Activated naive CD8-positive, alpha-beta T cell treated with anti-CD3 and anti-CD28 coated beads, Interleukin-2, amount 50 U/mL, for 16 hours (primary cell): ENCODE measurements at places on chromosomes 1 and 21.

GRCh38 chr1:117608115-117608615 is 2.3 kb downstream of the TENT5C start:
- DNase-seq, result no peak

DNA sequence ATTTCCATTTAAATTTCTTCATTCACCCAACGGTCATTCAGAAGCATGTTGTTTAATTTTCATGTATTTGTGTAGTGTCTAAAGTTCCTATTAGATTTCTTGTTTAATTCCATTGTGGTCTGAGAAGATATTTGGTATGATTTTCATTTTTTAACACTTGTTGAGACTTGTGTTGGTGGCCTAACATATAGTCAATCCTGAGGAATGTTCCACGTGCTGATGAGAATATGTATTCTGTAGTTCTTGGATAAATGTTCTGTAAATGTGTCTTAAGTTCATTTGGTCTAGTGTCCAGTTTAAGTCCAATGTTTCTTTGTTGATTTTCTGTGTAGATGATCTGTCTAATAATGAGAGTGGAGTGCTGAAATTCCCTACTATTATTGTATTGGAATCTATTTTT is 22.7 kb upstream of the LCE5A start:
- DNase-seq, result no peak

DNA sequence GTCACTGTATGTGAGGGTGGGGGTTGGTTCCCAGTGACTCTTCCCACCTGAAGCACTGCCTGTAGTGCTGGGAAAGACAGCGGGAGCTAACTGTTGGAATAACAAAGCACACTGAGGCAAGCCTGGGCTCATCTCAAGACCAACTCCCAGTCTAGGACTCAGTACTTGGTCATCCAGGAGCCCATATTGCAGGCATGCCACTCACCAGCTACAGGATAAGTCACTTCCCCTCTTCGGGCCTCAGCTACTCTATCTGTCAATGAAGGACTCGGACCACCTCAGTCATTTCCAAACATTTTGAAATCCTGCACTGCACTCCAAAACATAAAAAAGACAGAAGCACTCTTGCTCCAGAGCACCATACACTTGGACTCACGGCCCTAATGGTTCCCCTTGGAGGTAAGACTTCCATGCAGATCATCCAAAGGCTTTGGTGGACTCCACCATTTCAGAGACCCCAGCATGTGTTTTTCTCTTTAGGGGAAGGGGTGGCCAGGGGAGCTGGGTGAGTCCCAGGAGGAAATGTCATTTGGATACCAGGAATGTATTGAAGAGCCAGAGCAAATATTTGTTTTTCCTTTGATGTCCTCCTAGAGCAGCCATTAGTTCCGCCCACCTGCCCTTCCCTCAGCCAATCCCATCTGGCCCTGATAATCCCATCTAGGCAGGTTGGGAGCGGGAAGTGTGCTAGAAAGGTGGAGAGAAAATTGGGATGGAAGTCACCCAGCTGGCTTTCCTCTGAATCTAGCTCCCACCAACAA is 3.1 kb downstream of the NUAK2 start:
- DNase-seq, result no peak

GRCh38 chr1:156862997-156863599 is 2.4 kb downstream of the NTRK1 start:
- no peak for DNase-seq

GRCh38 chr1:180234369-180235076 is 4.5 kb downstream of the LHX4 start:
- no peak for DNase-seq

DNA sequence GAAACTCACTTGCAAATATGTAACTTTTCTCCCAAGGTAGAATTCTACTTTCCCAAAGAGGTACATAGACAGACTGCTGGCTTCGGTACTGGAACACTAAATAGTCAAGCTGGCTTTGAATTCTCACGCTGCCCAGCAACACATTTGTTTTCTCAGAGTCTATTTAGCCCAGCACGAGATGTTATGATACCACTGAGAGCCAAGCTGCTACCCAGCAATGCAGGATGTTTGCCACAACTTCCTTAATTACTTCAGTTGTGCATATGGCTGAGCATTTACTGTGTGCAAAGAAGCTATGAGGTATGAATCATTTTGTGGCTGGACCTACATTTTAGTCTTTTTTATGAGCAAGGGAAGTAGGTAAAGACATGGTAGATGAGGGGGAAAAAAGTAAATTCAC is 793.2 kb downstream of the PLA2G4A start:
- no peak for DNase-seq

- DNase-seq, result no peak
These were observed 27.9 kb upstream of the BATF3 start for GRCh38 chr1:212727386-212728181.

DNA sequence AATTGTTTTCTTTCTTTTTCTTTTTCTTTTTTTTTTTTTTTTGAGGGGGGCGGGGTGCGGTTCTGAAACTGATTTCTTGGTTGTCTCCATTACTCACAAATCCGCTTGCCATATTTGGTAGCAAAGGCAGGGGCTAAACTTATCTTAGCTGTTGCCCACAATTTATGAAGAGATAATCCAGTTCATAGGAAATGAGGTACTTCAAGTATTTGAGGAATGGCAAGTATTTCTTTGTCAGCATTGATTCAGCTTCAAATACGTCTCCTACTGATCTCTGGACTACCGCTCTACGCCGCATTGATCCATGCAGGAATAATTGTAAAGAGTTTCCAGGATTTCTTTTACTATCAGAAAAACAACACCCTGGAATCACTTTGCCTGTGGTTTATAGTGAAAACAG is 289.2 kb upstream of the DPYD start:
- no peak for DNase-seq

DNA sequence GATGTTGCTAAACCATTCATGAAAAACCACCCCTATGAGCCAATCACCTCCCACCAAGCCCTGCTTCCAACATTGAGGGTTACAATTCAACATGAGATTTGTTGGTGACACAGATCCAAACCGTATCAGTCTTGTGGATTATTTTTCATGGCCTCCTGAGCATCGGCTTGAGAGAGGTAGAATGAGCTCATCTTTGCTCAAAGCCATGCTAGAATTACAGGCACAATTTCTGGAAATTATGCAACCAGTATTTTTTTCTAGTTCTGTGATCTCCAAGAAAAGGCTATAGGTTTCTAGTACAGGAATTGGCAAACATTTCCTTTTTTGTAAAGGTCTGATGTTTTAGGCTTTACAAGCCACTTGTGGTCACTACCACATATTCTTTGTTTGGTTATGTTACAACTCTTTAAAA is 219.4 kb downstream of the DUSP10 start:
- DNase-seq, result no peak

DNA sequence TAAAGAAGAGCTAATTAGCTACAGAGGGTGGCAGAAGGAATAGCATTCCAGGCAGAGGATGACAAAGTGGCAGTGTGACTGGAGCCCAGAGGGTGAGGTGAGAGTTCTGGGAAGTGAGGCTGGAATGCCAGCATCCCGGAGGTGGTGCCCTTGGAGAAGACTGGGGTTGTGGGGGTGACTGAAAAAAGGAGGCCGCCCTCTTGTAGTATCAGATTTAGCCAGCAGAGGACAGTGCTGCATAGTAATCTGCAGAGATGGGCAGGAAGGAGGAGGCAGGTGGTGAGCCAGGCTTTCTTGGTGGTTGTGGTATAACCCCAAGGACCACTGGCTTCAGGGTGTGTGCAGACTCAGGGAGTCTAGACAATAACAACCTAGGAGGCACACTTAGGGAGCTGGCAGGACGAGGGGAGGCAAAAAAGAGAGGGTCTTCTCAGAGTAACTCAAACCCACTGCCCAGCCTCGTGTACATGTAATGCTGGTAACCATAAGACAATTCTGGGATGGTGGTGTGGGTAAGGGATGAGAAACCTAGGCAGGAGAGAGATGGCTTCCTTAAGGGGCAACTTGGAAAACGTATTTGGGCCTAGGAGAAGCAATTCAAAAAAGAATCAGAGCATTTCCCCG is 30.5 kb downstream of the MROH7 start:
- peak; percentile 21 for DNase-seq

DNA sequence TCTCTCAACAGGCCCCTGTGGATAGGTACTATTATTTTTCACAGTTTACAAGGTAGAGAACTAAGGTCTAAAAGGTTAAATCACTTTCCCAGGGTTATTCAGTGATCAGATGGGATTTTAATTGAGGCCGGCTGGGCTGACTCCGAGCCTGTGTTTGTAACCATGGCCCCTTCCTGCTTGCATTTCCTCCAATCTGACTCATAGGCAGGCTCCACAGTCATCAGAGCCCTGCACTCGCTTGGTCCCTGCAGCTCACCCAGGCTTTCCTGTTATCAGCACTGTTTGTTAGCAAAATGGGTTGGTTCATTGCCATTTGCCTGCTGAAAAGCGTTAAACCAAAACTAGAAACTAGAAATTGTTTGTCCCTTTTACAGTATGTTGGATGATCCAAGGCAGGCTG is 41.4 kb upstream of the LMX1A start:
- DNase-seq, result no peak

GRCh38 chr1:102191723-102192122 is 195.0 kb upstream of the OLFM3 start:
- no peak for DNase-seq

DNA sequence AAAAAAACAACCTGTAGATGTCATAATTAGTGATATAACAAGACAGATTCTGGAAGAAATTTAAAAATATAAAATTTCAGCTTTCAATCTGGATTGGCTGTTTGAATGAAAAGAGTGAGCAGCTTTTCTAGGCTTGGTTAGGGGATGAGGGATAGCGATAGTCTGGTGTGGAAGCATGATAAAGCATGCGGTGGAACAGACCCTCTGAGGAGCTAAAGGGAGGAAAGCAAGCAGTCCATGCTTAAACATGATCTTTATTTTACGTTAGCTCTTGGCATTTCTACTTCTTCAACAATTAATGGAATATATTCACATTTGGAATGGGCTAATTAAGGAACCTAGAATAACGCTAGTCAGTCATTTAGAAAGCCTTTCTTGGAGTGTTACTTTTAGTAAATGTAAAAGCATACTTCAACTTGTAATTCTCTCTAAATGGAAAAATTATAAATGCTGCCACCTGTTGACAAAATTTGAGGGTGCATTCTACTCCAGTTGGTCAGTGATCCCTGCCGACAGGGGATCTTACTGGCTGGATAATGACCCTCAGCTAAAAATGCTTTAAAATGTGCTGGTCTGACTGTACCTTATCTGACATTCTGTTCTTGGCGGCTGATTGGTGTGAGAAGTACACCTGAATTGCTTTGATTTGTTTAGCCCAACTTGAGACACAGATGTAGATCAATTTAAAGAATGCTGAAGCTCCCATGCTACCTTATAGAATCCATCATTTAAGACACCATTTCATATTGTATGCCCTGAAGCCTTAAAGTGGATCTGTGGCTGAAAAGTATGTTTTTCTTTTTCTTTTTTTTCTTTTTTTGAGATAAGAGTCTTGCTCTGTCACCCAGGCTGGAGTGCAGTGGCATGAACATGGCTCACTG is 61.2 kb downstream of the AK4 start:
- DNase-seq, result no peak

- no peak for DNase-seq
These were observed 9.1 kb downstream of the IBA57 start for GRCh38 chr1:228174482-228175315.

GRCh38 chr1:71156590-71156989 is 75.8 kb upstream of the ZRANB2 start:
- no peak for DNase-seq

- no peak for DNase-seq
These were observed 154.3 kb upstream of the ZNF648 start for GRCh38 chr1:182215764-182216163.

- DNase-seq, result no peak
These were observed 22.0 kb upstream of the KIF26B start for GRCh38 chr1:245132771-245133170.

GRCh38 chr1:89725011-89725370 is 92.1 kb downstream of the LRRC8C start:
- no peak for DNase-seq

DNA sequence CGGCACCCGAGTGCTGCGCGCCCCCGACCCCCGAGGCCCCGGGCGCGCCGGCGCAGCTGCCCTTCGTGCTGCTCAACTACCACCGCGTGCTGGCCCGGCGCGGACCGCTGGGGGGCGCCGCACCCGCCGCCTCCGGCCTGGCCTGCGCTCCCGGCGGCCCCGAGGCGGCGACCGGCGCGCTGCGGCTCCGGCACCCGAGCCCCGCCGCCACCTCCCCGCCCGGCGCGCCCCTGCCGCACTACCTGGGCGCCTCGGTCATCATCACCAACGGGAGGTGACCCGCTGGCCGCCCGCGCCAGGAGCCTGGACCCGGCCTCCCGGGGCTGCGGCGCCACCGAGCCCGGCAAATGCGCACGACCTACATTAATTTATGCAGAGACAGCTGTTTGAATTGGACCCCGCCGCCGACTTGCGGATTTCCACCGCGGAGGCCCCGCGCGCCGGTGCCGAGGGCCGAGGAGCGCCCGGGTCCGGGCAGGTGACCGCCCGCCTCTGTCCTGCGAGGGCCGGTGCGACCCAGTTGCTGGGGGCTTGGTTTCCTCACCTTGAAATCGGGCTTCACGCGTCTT is 49.0 kb downstream of the SIM2 start:
- no peak for DNase-seq

DNA sequence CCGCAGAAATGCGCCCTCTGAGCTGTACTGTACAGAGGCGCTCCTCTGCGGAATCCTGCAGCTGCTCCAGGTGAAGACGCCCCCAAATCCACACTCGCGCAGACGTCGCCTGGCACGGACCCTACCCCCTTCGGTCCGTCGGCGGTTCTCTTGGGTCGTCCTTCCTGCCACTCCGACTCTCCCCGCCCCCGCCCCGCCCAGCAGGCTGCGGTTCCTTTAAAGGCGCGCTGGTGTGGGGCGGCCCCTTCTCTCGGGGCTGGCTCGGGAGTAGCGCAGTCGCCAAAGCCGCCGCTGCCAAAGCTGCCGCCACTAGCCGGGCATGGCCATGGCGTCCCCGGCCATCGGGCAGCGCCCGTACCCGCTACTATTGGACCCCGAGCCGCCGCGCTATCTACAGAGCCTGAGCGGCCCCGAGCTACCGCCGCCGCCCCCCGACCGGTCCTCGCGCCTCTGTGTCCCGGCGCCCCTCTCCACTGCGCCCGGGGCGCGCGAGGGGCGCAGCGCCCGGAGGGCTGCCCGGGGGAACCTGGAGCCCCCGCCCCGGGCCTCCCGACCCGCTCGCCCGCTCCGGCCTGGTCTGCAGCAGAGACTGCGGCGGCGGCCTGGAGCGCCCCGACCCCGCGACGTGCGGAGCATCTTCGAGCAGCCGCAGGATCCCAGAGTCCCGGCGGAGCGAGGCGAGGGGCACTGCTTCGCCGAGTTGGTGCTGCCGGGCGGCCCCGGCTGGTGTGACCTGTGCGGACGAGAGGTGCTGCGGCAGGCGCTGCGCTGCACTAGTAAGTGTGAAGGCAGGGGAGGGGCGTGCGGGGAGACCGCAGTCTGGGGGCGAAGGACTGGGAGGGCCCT is at the start of gene RASSF5:
Gene RASSF5, plus strand, starts transcription at position 248 of the 846 bp plus-strand sequence. Its CDS starts 72 bp downstream, at position 320.
- peak; percentile 66 for DNase-seq

GRCh38 chr1:15382601-15383518 is 26.8 kb upstream of the EFHD2 start:
- DNase-seq, result no peak

DNA sequence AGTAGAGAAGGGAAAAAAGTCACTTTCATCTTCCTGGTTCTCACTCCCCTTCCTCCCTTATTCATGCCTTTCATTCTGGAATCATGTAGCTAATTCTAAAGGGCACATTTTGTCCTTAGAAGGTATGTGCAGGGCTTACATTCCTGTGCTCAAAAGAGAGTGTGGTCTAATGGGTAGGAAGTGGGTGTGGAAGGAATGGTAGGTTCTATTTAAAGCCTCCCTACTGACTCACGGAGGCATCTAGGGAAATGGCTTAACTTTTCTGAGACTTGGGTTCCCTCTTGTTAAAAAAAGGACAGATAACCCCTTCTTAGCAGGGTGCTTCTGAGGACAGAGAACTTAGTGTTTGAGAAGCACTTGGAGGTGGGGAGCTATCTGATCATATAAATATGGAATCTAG is 249.3 kb upstream of the DUSP10 start:
- DNase-seq, result no peak
